Stimulated activated CD8-positive, alpha-beta memory T cell treated with anti-CD3 and anti-CD28 coated beads, Interleukin-15, amount 100 ng/mL, for 48 hours (primary cell): ENCODE measurements at places on chromosomes 2 and 18.

DNA sequence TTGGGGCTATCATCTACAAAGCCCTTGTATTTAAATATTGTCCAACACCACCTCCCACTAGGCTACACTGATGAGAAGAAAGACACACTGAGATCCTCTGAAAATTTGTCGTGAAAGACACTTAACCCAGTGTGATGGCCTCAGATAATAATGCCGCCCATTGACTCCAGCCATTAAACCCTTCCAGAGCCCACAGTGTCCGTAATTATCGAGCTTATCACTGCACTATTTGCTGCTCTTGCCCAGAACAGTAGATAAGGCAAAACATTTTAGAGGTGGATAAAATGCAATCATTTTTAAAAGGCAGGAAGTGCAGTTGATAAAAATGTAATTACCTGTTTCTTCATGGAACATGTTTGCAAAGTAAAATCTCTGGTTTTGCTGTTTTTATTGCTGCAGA lies 121.3 kb upstream of the DDX18 start:
- no peak for DNase-seq

DNA sequence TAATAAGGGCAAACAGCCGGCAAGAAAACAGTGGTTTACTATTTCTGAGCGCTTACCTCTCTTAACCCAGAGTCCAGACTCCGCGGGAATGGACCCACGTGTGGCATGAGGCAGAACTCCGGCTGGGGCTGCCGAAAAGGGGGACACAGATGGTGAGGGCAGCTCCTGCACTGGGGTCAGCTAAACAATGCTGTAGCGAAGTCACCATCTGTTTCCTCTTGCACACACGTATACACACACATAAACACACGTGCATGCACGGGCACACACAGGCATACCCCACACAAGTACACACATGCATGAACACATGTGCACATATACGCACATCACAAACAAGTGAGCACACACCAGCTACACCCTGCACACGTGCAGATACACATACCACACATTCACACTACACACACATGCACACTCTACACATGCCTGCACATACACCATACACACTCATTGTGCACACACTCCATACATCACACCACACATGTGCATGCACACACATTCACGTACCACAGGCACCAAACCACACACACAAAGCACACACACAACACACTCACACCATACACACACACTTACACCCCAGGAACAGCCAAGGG lies 105.9 kb upstream of the ID2 start:
- DNase-seq: no peak

DNA sequence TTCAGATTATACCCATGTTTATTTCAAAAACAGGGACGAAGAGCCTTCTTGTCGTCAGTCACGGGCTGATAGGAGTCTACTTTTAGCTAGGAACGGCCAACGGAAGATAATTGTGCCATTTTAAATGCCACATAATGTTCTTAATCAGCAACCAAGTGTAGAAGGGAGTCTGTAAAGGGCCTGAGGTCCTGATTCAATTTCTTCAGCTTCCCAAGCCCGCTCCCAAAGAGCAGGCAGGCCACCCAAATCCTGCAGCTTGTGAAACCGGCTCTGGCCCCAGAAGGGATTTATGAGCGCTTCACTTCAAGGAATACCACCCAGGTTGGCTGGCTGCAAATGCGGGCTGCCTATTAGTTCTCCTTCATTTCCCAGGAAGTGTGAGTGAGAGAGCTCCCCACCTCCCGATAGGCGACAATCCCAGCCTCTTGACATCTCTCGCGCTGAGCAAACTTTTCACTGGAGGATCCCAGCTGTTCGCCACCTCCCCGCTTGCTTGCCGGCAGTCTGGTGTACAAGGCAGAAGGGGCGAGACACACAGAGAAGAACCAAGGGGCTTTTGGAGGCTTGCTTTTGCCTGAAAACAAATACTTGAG lies 272.9 kb downstream of the CDH20 start:
- no peak for DNase-seq

DNA sequence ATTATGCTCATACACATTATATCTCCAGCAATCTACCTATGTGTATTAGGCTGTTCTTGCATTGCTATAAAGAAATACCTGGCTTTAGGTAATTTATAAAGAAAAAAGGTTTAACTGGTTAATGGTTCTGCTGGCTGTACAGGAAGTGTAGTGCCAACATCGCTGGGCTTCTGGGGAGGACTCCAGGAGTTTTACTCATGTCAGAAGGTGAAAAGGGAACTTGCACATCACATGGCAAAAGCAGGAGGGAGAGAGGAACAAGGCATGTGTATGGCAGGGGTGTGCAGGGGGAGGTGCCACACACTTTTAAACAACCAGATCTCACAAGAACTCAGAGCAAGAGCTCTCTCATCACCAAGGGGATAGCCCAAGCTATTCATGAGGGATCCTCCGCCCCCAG lies 715.4 kb upstream of the ZEB2 start:
- no peak for DNase-seq

- DNase-seq: no peak
Measured at GRCh38 chr18:26717123-26717719, 148.3 kb downstream of the AQP4 start.

GRCh38 chr2:207252979-207253645 lies 87.4 kb upstream of the KLF7 start:
- no peak for DNase-seq

- no peak for DNase-seq
Measured at GRCh38 chr2:112688086-112688880, 32.5 kb upstream of the NT5DC4 start.

GRCh38 chr18:48161191-48161910 lies 230.9 kb upstream of the SMAD2 start:
- DNase-seq: peak; percentile 28

GRCh38 chr18:13306583-13306982 lies 88.0 kb downstream of the LDLRAD4 start:
- DNase-seq: no peak

DNA sequence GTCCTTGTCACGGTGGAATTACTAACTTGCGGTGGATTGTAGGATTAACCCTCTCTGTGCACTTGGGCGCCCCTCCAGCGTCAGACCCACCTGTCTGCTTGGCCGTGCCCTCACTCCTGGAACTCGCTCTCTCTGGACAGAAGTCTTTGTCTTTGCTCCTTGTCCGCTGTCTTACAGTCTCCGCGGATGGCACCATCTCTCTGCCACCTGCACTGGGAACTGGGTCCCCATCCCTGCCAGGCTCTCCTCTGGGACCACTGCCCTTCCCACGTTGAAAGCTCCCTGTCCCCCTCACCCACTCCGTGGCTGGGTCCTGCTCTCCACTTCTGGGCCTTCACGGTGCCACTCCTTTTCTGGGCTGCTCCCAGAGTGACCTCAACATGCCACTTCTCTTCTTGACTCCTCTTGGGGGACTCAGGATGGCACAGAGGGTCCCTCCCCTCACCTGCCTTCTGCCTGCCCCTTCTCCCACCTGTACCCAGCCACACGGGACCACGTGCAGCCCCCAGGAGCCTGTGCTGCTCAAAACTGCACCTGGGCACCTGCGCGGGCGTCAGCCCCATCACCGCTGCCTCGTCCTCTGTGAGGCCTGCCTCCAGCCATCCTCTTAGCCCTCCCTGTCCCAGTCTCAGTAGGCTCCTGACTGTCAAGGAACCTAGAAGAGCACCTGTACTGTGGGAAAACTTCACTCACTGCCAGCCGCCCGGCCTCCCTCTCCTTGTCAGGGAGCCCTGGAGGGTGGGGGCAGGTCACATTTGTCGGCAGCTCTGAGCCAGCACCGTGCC lies 11.1 kb downstream of the CNDP2 start:
- no peak for DNase-seq

DNA sequence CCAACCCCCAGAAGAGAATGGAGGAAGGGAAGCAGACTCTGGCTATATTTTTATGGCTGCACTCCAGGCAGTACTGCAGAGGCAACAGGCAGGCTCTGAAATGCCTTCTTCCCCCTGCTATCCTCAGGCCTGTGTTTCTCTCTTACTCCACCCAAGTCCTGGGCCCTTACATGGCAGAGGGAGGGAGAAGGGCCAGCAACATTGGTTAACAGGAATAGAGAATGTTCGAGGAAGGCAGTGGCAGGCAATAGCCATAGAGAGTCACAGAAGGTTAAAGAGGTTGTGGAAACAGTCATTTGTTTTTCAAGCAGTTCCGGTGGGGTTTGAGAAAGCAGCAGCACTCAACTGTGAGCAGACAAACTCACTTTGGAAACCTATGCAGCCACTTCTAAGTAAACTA lies 15.1 kb upstream of the DARS1 start:
- no peak for DNase-seq

- DNase-seq: no peak
Measured at GRCh38 chr2:39718483-39718882, 52.8 kb downstream of the TMEM178A start.

DNA sequence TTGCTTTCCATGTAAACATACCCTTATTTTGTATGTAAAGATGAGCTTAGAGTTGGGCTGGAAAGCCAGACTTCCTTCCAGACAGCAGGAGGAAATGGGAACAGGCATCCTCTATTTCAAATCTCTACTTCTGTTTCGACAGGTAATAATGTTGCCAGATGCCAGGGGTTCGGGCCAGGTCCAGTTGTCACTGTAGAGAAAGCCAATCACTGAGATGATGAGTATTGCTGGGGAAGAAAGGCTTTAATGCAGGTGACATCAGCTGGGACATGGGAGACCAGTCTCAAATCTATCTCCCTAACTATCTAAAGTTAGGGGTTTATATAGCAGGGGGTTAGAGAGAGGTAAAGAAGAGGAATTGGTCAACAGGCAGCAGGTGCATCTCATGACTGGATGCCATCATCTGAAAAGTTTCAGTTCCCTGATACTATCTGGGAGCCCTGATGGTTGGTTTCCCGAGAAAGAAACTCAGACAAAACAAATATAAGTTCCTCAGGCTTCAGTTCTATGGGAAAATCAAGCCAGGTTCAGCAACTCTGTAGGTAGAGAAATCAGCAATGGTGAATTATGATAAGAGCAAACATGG lies 9.3 kb upstream of the MTCL1 start:
- no peak for DNase-seq

DNA sequence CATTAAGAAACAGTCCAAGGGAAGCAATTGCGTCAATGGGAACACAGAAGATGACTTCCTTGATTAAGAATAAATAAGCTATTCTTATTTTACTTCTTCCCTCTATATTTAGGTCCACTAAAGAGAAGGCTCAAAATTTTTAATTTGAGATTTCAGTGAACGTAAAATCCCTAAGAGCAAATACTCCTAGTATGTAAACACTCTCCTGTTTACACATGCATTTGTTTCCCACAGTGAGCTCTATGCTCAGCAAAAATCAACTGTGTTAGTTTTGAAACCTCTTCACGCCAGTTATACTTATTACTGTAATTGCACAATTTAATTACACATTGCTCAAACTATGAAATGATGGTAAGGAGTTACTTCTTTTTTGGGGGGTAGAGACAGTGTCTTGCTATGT lies 8.8 kb downstream of the SLC39A6 start:
- DNase-seq: no peak

GRCh38 chr2:100980046-100980445 lies 22.0 kb upstream of the RPL31 start:
- DNase-seq: no peak
